ENCODE measurements at places on chromosomes 3 and 15.

GRCh38 chr15:48657950-48658591, 12.6 kb upstream of the FBN1 start:
- DNase-seq, result peak; percentile 36

GRCh38 chr3:15456321-15456720, 28.9 kb downstream of the EAF1 start:
- no peak for DNase-seq

DNA sequence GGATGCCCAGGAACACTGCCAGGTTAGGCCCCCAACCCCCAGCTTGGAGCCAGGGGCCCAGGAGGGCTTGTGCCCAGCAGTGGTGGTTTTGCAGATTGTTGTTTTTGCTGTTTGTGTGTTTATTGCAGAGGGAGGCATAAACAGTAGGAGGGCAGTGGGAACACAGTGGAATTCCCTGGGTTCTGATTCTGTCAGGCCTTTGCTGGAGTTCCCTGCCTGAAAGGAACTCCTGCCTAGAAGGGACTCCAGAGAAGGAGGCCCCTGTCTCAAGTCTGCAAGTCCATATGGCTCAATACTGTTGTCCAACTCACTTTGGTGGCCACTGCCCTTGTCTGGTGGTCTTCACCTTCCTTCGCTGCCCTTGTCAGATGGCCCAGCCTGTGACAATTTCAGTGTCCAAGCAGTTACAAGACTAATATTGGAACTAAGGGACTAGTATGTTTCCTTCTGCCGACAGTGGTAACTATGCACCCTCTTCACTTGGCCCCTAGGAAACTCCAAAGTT, 47.4 kb upstream of the RAB6B start:
- peak; percentile 6 for DNase-seq

DNA sequence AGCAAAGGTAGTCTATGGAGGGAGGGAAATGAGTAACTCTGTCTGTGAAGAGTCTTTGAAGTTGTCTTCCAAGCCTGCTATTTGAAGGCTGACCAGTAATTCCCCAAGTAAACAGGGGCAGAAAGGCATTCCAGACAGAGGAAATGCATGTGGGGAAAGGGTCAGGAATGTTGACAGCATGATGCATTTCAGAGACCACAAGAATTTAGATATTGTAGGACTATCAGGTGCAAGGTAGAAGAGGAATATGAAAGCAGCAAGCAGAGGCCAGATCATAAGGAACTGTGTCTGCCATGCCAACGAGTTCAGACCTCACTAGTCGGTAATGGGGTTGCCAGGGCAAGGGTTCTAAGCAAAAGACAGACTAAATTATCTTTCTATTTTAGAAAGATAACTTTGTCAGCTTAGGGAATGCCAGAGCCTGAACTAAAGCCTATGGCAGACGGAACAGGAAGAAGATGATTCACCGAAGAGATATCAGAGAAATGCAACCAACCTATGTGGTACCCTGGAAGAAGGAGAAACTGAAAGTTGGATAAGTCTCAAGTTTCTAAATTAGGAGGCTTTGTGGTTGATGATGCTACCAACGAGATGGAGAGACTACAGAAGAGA, 327.0 kb upstream of the RORA start:
- DNase-seq, result no peak

GRCh38 chr3:124147946-124148345, 156.0 kb upstream of the ROPN1 start:
- DNase-seq, result no peak

GRCh38 chr3:168981396-168981795, 682.1 kb downstream of the MECOM start:
- DNase-seq, result no peak

GRCh38 chr3:11001658-11002021, 9.1 kb downstream of the SLC6A1 start:
- no peak for DNase-seq

DNA sequence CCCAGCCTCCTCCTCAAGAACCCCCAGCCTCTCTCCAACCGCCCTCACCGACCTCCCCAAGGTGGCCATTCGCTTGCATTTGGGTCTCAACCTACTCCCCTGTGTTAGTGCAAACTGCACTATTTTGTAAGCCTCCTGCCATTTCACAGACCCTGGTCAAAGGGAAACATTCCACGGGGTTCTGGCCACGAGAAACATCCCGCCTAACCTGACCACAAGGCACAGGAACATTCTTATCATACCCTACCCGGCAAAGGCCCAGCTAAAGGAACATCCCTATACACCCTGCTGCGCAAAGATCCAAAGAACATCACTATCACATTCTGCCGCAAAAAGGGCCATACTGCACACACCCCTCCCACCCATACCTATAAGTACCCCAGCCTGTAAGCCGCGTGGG, 22.9 kb downstream of the RPSA start:
- DNase-seq, result no peak

DNA sequence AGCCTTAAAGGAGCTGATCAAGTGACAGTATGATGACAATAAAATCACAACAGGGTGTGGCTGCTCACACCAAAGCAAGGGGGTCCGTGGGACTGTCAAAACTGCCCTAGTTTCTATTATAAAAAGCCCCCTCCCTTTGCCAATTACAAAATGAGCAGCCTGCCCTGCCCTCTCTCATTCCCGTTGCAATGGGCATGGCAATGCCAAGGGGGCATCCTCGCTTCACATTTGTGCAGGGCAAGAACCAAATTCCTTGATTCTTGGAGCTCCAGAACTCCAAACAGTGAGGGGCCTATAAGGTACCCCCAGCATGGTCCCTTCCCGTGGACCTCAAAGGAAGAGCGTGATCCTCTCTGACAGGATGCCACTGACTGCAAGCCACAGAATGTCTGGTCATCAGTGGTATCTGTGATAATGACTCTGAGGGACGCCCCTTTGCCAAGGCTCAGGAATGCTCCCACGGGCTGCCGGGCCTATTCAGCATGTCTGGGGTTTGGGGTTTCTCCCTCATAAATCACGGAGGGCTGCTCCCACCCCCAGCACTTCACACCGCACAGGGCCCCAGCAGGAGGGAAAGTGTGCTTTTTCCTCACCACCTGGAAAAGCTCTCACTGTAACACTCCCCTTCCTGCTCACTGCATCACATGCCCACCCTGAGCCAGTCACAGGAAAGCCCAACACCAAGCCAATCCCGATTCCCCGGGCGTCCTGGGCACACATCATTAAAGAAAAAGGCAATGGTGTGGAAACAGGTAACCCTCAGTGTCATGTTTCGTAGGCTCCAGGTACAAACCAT, 105.1 kb upstream of the TRPM1 start:
- DNase-seq, result peak; percentile 76

- DNase-seq, result no peak
Measured at GRCh38 chr3:147371771-147372340, 34.5 kb downstream of the ZIC4 start.

GRCh38 chr3:52311576-52312119, 4.5 kb upstream of the DNAH1 start:
- no peak for DNase-seq

- DNase-seq, result no peak
Measured at GRCh38 chr3:43005253-43005652, 26.1 kb downstream of the GASK1A start.

- DNase-seq, result no peak
Measured at GRCh38 chr15:64017591-64018163, 28.6 kb downstream of the DAPK2 start.

DNA sequence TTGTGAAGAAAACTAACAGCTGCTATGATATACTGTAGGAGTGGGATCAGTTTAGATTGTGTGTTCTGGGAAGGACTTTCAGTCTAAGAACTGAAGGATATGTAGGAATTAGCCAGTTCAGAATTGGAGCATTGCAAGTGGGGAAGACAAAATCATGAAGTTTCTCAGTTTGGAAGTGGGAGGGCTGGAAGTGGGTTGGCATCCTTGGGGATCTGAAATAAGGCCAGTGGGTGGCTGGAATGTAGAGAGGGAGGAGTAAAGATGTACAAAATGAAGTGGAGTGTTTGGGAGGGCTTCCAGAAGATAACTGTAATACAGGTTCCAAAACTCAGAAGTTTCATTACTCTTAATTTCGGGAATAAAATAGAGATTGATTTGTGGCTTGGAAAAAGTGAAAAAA, 17.2 kb downstream of the SEC22A start:
- DNase-seq, result no peak

DNA sequence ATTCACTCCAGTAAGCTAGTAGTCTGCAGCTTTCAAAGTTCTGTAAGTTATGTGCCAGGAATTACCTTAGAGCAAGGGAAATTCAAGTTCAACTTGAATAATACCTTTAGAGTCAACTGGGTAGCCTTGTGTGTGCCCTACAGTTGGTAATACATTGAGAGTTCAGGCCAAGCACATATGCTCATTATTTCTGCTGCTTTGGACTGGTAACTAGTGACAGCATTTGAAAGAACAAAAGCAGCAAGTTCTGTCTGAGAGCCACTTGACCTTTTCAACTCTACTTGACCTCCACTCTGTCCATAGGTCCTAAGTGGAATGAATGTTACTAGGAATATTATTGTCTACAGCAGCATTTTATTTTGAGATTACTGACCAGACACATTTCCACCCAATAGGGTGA, 723.5 kb downstream of the NLGN1 start:
- no peak for DNase-seq

- peak; percentile 29 for DNase-seq
Measured at GRCh38 chr3:152051501-152052404, 178.3 kb downstream of the SUCNR1 start.

DNA sequence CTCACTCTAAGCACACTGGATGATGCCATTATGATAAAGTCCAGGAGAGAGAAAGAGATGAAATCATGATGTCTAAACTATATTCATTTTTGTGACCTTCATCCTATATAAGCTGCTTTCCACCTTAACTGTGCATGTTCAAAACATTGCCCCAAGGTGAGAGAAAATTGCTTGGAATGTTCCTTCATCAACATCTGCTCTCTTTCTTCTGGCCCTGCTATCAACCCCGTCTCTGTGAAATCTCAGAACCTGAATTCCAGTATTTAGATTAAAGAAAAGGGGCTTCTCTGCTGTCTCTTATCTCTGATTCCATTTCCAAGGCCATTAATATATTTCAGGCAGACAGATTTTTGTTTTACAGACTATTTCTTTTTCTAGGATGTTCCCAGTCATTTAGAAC, 47.3 kb upstream of the PHLDB2 start:
- no peak for DNase-seq

DNA sequence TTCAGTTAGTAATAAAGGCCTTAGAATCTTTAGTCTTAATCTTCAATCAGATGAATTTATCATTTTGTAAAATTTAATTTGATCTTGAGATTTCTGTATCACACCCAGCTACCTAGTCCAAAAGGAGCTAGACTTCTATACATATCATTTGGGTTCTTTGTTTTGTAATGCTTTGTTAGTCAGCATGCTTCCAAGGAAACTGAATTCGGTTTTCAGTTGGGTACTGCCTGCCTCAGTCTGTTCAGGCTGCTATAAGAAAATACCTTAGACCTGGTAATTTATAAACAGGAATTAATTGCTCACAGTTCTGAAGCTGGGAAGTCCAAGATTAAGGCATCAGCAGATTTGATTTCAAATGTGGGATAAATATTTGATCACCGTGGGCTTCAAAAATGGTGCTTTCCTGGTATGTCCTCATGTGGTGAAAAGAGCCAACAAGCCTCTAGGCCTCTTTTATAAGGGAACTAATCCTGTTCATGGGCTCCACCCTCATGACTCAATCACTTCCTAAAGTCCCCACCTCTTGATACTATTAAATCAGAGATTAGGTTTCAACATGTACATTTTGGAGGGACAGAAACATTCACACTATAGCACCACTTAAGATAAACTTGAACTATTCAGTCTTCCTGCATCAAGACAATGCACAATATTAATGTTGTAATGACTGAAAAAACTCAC, 800.7 kb downstream of the NAALADL2 start:
- DNase-seq, result no peak

DNA sequence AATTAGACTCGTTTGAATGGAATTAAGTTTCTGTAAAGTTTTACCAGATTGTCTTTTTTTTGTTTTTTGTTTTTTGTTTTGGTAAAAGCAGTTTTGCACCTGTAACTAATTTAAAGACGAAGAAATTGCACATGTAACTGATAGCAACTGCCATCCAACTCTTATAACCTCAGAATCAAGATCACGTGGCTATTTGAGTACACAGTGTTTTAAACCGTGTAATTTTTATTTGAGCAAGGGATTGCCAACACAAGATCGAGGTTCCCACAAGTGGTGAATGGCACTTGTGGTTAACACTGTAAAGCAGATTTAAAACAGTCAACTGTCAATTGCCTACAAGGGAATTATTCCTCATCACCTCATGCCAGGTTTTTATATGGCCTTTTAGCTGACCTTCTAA, 67.3 kb downstream of the PPARG start:
- no peak for DNase-seq

GRCh38 chr15:73988445-73988969, 3.6 kb downstream of the STOML1 start:
- no peak for DNase-seq

GRCh38 chr15:80554560-80554959, 140.6 kb upstream of the ABHD17C start:
- DNase-seq, result no peak

DNA sequence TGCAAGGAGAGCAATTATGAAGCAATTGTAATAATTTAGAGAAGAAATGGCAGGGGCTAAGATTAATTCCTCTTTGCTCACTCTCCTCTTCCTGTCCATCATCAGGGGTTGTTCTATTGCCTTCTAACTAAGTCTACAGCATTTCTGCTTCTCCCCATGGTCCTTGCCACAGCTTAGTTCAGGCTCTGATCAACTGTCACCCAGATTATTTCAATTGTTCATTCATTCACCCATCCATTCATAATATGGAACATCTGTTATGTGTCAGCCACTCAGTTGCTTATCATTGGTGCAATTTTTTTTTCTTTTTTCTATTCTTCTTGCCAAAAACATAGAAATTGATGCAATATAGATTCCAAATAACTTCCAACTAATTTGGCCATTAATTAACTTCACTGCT, 93.2 kb downstream of the CD47 start:
- DNase-seq, result no peak

- no peak for DNase-seq
Measured at GRCh38 chr15:68313501-68314410, 36.2 kb downstream of the FEM1B start.

DNA sequence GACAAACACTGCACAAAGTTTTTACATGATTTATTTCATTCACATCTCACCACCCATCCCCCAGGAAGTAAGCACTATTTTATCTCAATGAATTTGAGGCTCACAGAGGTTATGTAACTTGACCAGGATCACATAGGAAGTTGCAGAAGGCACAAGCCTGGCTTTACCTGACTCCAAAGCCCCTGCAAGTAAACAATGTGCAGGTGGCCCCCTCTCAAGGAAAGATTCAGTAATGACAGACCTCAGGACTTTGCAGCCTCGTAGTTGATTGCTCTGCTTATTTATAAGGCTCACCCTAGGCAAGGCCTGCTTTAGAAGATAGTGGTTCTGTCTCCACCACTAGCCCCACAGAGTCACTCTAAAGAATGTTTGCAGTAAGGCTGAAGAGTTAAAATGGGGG, 79.8 kb upstream of the MDFIC2 start:
- DNase-seq, result no peak

All from kidney (tissue), 22 donors.